ENCODE measurements at places on chromosomes 13 and 19.

DNA sequence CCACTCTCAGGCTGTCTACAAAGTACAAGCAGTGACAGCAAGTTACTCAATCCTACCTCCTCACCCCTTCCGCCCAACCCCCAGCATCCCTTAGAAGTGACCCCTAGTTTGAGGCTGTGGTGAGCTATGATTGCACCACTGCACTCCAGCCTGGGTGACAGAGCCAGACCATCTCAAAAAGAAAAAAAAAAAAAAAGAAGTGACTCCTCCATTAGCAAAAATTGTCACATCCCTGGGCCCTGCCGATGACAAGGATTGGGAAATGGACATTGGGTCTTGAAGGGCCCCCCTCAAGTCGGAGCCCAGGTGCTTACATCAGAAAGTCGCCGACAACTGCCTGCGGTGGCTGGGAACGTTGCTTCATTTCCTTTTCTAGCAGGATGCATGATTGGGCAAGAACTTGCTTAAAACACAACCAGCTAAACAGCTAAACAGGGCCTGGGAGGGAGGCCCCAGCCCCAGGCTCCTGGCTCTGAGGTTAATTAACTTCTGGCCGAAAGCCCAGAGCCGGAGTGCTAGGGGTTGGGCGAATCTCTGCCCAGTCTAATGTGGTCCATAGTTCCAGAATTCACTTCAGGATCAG, 15.3 kb downstream of the RAB3D start:
- H3K27ac ChIP-seq, result peak overlapping the region; percentile 80
- peak overlapping the region; percentile 76 for H3K4me3 ChIP-seq
- DNase-seq, result peak; percentile 71

- H3K4me1 ChIP-seq, result peaks cover 11% of the 10 kb centered on the region
- peaks cover 4% of the 10 kb centered on the region for H3K36me3 ChIP-seq
- no peak overlapping the region for H3K4me3 ChIP-seq
- peaks cover 3% of the 10 kb centered on the region for H3K27me3 ChIP-seq
These were observed 22.2 kb downstream of the DCLK1 start for GRCh38 chr13:36108954-36109353.

DNA sequence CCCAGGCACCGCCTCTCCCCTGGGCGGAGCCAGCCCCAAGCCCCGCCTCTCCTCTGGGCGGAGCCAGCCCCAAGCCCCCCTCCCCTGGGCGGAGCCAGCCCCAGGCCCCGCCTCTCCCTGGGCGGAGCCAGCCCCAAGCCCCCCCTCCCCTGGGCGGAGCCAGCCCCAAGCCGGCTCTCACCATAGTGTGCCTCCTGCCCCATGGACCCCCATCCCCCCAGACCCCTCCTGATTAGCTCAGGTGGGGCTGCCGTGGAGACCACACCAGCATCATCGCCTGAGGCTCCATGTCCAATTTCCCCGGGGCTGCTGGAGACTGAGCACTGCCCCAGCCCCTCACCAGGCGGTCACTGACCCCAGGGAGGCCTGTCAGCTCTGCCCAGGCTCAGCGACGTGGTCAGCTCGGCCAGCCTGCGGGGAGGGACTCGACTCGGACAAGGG, 4.2 kb upstream of the MADCAM1 start:
- H3K36me3 ChIP-seq, result no peaks in the 10 kb centered on the region
- no peaks in the 10 kb centered on the region for H3K4me1 ChIP-seq
- no peak for DNase-seq
- no peak overlapping the region for H3K4me3 ChIP-seq
- H3K27me3 ChIP-seq, result peaks cover 8% of the 10 kb centered on the region

DNA sequence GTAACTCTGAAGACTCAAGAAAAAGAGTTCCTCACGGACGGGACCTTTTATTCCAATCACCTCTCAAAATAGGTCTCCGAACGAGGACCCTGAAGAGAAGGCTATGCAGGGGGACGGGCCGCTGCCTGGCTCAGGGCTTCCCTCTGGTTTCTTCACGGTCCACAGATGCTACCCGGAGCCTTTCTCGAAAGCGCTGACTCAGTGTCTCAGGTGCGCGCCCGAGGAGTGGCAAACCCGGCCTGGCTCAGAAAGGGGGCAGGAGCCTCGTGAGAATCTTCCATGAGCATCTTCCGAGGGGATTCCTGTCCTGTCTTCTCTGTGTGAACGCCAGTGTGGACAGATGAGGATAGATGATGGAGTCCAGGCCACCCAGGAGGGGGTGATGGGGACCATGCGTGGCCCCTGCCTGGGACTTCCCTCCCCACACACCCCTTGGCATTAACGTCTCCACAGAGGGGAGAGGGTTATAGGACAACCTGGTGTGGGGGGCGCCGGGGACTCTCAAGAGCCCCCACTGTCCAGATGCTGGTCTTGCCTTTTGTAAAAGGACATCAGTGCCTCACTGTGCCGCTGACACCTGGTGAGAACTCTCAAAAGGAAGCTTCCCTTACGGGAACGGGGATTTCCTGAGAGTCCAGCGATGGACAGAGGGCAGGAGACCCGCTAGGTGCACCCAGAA, 16.5 kb downstream of the LSM4 start:
- no peak overlapping the region for H3K4me3 ChIP-seq
- no peaks in the 10 kb centered on the region for H3K27me3 ChIP-seq
- no peak for DNase-seq
- H3K4me1 ChIP-seq, result peaks cover 24% of the 10 kb centered on the region
- H3K36me3 ChIP-seq, result peaks cover 3% of the 10 kb centered on the region

- peaks cover 59% of the 10 kb centered on the region for H3K4me1 ChIP-seq
- peak overlapping the region; percentile 95 for H3K27ac ChIP-seq
- no peaks in the 10 kb centered on the region for H3K27me3 ChIP-seq
- DNase-seq, result no peak
- H3K4me3 ChIP-seq, result peak overlapping the region; percentile 66
- peaks cover 38% of the 10 kb centered on the region for H3K36me3 ChIP-seq
These were observed 51.8 kb downstream of the TSSK6 start for GRCh38 chr19:19463348-19464117.

DNA sequence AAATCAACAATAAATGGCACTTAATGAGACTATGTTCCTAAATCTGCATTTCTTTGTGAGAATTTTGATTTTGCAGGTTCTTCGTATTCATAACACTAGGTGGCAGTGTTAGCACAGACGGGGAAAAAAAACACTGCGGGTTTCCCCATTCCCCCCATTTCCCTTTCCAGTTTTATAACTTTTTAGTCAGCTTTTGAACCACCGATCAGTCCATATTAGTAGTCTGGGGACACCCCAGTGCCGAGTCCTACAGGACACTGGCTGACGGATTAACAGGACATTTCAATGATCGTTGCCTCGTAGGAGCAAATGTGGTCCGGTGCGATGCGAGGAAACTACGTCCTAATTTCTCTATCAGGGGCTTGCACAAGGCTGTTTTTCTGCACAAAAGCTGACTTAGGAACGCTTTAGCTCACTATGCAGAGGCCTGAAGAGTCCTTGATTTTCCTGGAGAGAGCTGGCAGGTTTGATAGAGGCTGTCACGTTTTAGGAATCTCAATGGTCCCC, 234.3 kb downstream of the LMO7 start:
- H3K27me3 ChIP-seq, result peaks cover 3% of the 10 kb centered on the region
- DNase-seq, result no peak
- H3K4me1 ChIP-seq, result peaks cover 23% of the 10 kb centered on the region

GRCh38 chr19:40974633-40975037, 16.4 kb upstream of the CYP2B6 start:
- no peaks in the 10 kb centered on the region for H3K36me3 ChIP-seq
- no peaks in the 10 kb centered on the region for H3K27me3 ChIP-seq
- DNase-seq, result peak; percentile 74
- H3K4me3 ChIP-seq, result no peak overlapping the region
- H3K27ac ChIP-seq, result no peak overlapping the region

GRCh38 chr13:62126400-62126799, 710.8 kb upstream of the PCDH20 start:
- no peak overlapping the region for H3K4me3 ChIP-seq
- H3K27ac ChIP-seq, result no peak overlapping the region
- peaks cover 12% of the 10 kb centered on the region for H3K4me1 ChIP-seq

GRCh38 chr13:38316129-38316528, 33.5 kb upstream of the UFM1 start:
- no peaks in the 10 kb centered on the region for H3K36me3 ChIP-seq
- H3K27me3 ChIP-seq, result no peaks in the 10 kb centered on the region
- H3K4me3 ChIP-seq, result no peak overlapping the region
- H3K27ac ChIP-seq, result no peak overlapping the region
